Stimulated activated CD8-positive, alpha-beta memory T cell treated with anti-CD3 and anti-CD28 coated beads, Interleukin-4, amount 100 ng/mL, for 24 hours (primary cell): ENCODE measurements at places on chromosomes 11 and 22.

- no peak for DNase-seq
Observed at GRCh38 chr11:134261626-134262488, 8.5 kb downstream of the ACAD8 start.

DNA sequence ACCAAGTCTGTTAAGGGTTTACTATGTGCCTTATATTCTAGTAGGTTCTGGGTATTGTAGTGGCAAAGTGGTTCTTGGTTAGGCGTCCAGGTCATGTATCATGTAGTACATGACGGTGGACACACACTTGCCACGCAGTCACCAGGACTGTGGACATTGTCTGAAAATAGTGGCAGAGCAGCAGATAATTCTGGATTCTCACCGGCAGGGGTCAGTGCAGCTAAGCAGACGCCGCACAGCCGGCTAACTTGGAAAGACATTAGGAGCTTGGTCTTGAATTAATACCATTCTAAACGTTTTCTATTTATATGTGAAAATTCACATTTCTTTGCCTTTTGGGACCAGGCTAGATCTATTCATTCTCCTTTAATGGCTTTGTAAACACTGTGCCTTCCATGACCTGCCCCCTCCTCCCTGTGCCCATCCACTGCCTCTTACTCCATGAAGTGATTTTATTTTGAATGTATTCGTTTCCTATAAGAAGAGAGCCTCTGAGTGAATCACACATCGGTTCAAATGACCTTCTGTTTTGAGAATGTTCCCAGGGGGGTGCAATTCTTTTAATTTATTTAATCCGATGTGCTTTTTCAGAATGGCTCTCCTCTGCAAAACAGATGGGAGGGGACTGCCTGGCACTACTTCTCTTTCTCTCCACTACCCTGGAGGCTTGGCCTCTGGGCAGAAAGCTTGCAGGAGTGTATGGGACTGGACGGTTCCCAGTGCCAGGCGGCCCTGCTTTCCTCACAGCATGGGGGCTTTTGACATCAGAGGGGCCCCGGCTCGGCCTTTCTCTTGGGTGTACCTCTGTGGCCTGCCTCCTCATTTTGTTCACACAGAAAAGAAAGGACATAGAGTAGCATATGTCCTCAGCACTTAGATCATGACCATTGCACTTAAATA is 378.0 kb downstream of the NTM start:
- no peak for DNase-seq

DNA sequence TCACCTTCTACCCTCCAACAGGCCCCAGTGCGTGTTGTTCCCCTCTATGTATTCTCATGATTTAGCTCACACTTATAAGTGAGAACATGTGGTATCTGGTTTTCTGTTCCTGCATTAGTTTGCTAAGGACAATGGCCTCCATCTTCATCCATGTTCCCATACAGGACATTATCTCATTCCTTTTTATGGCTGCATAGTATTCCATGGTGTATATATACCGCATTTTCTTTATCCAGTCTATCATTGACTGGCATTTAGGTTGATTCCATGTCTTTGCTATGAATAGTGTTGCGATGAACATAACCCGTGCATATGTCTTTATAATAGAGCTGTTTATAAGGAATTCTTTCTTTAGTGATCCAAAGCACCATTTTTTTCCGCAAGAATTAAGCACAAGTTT is 28.5 kb upstream of the TLCD5 start:
- DNase-seq, result no peak

GRCh38 chr11:27280140-27280539 is 82.9 kb downstream of the CCDC34 start:
- DNase-seq, result no peak

GRCh38 chr11:108196901-108197300 is 25.5 kb downstream of the NPAT start:
- DNase-seq, result no peak

GRCh38 chr11:7605186-7605943 is 67.9 kb downstream of the CYB5R2 start:
- DNase-seq, result no peak

GRCh38 chr11:2776351-2777061 is 76.7 kb upstream of the KCNQ1OT1 start:
- no peak for DNase-seq

DNA sequence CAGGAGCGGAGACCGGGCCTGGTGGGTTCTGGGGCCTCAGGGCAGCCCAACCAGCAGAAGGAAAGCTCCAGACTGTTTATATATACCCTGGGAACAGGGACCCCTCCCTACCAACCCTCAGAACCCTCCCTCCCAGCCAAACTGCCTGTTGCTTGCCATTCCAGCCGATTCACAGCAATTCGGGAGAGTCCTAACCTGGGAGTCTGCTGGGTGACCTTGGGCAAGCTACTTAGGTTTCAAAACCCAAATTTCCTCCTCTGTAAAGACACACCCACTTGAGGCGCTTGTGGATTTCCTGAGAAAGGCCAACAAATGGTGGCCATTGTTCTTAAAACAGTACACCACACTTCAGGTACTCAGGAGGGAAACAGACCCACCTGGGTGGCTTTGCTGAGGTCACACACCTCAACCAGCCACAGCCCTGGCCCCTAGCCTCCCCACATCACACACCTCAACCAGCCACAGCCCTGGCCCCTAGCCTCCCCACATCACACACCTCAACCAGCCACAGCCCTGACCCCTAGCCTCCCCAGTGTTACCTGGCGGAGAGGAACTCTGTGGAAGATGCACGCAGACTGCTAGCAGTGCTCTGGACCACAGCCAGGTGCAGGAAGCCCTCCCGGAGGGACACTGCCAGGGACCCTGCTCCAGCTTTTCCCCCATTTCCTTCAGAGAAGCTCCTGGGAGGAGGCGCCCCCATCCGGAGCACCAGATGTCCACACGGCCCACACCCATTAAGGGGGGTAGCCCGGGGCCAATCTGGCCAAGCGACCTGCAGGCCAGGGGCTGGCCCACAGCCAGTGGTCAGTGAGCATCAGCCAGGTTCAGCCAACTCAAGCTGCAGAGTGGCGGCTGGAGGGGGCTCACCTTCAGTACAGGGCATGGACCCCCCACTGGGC is 6.2 kb downstream of the SHISA8 start:
- DNase-seq, result no peak

DNA sequence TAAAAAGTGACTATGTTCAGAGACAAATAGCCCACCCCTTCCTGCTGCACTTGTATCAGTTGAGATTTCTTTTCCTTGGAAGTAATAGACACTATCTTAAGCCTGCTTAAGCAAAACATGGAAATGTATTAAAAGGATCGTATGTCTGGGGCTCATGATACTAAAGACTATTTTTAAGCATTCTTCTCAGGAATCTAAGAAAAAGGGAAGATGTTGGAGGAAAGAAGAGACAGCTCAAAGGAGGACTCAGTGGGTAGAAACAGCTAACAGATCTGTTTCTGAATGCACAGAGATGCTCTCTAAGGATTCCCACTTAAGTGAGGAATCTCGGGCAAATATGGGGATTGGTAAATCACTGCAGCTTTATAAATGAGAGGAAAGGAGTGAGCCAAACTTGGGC is 62.5 kb downstream of the FAM76B start:
- no peak for DNase-seq

- no peak for DNase-seq
Observed at GRCh38 chr11:69705901-69706787, 2.3 kb upstream of the FGF19 start.

GRCh38 chr11:35529971-35530495 is 4.6 kb upstream of the PAMR1 start:
- DNase-seq, result no peak

DNA sequence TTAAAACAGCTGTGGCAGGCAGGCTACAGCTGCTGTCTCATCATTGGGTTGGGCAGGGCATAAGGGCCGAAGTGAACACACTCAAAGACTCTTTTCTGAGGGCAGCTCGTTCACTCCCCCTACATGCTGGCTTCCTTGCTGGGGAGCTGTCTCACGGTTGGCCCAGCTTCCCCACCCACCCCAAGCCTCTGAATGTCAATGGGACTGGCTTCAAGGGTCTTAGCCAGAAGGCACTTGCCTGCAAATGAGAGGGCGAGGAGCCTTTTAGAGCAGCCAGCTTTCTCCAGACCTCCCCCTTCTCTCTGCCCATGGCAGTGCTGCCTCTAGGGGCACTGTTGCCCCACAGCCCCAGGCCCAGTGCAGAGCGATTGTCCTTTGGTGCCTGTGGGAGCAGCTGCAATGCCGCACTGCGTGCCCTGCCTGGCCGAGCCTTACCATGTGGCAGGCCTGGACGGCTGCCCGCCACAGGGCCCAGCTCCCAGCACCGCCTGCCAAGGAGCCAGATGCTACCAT is 94.7 kb upstream of the RASSF10 start:
- no peak for DNase-seq

GRCh38 chr22:20905415-20906386 is 11.5 kb upstream of the CRKL start:
- no peak for DNase-seq

DNA sequence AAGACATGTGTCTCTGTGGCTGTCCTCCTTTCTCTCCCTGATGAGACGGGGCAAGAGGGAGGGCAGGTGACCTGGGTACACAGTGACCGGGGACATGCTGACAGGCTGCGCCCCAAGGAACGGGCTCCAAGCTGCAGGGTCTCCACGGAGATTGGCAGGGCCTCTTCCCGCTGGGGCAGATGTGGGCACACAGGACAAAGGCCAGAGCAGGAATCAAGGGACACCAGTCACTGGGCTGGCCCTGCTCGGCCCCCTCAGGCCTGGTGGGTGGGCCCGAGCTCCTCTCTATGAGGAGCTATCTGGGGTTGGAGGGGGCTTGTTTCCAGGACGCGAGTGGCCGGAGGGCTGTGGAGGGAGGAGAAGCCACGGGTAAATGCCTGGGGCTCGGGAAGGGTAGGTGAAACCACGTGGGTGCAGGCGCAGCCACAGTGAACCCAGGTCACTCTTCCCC is 11.2 kb downstream of the PNPLA5 start:
- DNase-seq, result no peak

DNA sequence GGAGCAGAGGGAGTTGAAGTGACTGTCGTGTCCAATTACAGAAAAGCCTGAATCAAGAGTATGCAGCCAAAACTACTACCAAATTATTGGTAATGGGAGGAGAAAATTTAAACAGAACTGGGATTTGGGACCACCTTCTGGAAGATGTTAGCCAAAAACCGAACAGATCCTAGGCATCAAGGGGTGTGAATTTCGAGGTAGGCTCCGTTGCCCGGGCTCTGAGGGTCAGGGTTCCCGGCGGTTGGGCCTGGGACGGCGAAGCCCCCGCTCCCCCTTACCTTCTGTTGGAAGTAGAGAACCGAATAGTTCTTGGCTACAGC is 313 bp downstream of the PRCP start:
- DNase-seq, result no peak

DNA sequence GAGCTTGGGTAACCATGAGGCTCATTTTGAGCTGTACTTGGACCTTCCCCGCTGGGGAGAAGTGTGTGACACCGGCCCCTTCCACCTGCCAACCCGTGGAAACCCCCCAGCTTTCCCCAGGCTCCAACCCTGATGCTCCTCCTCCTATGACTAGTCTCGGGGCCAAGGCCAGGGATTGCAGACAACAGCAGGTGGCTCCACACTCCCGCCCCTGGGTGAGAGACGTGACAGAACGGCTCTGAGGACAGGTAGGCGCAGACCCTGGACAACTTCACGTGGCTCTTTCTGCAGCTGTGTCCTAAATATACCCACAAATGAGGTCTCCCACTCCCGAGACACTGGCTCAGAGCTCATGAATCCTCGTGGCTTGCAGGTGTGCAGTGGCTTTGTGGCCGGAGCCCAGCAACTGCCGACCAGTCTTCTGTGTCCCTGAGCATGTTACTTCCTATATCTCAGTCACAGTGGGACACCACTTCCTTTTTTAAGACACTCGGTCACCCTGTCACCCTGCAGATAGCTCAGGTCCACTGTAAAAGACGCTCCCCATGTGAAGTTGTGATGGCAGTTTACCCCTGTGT is 55.2 kb downstream of the NECTIN1 start:
- DNase-seq, result peak; percentile 15

DNA sequence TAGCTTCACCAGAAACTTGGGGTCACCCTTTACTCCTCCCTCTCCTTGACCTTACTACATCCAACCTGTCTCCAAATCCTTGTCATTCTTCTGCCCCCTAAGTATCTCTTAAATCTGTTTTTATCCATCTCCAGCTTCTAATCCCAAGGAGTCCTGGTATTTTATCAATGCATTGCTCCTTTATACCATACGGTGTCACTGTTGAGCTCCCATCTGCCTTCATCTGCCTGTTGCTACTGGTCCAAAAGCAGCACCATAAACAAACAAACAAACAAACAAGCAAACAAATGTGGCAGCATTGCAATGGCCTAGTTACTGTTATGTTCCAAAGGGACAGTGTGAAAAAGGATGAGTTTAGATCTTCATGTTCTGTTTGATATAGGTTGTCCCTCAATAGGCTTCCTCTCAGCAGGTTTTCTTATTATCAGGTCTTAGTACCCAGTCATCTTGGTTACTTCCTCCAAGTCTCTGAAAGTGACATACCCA is 34.2 kb downstream of the DNHD1 start:
- no peak for DNase-seq

DNA sequence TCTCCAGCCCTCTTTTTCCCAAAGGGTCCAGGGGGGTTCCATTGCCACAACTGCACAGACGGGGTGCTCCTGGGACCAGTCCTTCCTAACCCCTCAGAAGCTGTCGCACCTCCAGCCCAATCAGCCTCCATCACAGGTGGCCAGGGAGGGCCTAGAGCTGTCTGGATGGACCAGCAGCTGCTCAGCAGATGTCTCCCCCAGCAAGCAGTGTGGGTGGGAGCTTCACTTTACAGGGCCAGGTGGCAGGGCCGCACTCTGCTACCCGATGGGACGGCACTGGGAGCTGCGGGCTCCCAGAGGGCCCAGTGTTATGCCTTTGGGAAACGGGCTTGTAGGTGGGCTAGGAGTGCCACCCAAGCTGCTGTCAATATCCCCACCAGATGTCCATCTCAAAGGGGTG is 120.5 kb downstream of the DSCAML1 start:
- DNase-seq, result no peak

DNA sequence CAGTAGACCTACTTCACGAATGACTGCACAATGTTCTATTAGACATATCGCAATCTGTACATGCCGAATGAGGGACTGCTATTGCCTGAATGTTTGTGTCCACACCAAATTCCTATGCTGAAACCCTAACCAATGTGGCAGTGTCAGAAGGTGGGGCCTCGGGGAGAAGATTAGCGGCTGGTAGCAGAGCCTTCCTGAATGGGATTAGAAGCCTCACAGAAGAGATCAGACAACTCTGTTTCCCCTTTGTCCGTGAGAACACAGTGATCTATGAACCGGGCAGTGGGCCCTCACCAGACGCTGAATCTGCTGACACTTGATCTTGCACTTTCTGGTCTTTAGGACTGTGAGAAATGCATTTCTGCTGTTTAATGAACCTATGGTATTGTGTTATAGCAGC is 33.1 kb downstream of the LRFN4 start:
- no peak for DNase-seq
